Suprapubic skin (tissue), 4 donors: ENCODE measurements at places on chromosomes 5 and 9. TPM values are rescaled to one million over a fixed set of nuclear protein-coding genes. Genes with fewer than 3 reads are reported as not detected.

DNA sequence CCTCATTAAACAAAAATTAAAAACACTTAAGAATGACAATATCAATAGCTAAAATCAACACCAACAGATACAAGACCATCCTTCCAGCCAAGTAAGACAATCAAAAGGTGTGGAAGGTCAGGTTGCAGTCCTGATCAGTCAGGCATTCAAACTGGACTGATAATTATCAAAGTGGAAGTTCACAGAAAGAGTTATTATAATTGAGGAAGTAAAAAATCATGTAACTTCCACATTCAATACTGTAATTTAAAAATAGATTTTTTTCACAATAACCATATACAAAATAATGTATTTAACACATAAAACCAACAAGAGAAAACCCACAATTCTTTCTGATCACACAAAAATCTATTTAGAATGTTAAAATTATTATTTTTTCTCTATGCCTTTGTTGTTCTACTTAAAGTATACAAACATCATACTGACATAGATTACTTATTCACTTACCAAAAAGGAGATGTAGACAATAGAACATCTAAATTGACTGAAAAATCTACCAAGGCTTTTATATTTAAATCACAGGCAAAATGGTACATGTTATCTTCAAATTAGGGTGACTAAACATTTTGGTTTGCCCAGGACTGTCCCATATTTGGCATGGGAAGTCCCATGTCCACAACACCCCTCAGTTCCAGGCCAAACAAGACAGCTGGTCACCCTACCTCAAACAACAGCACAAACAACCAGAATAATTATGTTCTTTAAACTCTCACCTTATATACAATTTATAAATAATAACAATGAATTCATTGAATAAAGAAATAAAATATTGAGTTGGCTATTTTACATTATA lies 142.5 kb upstream of the SLC24A2 start:
- H3K27me3 ChIP-seq: no peaks in the 10 kb centered on the region
- no peak overlapping the region for H3K4me3 ChIP-seq
- DNase-seq: no peak
- no peaks in the 10 kb centered on the region for H3K36me3 ChIP-seq

- no peak for DNase-seq
- H3K27ac ChIP-seq: peak overlapping the region; percentile 51
These were observed 13.7 kb downstream of the TRIO start for GRCh38 chr5:14156650-14157492.

- no peaks in the 10 kb centered on the region for H3K36me3 ChIP-seq
- H3K27ac ChIP-seq: no peak overlapping the region
- H3K4me1 ChIP-seq: no peaks in the 10 kb centered on the region
These were observed 450.0 kb downstream of the CCDC171 start for GRCh38 chr9:16002816-16003215.

DNA sequence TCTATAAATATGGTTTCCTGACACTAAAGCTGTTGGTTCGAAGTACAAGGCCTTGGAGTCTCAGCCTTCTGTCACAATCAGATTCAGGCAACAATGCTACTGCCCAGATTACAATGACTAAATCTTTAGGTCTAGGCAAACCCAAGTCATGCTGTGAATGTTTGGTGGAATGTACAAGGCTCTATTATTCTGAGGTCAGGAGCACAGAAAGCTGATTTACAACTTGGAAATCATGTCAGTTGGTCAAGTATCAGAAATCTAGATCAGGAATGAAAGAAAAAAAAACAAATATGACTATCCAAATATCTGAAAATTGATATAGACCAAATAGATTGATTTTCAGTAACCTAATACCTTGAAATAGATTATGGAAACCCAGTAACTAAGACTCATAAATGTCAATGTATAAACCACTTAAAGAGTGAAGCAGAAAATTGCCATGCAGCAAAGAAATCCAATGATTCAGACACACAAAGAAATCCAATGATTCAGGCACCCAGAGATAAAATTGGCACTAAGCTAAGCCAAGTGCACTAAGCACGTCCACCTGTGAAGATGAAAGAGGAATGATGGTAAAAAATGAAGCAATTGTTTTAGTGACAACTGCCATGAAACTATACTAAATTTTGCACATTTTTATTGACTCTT lies 588.0 kb upstream of the TUSC1 start:
- H3K4me1 ChIP-seq: no peaks in the 10 kb centered on the region
- H3K36me3 ChIP-seq: no peaks in the 10 kb centered on the region
- H3K27ac ChIP-seq: no peak overlapping the region
- H3K4me3 ChIP-seq: no peak overlapping the region

- H3K27ac ChIP-seq: no peak overlapping the region
- H3K36me3 ChIP-seq: no peaks in the 10 kb centered on the region
- H3K4me1 ChIP-seq: no peaks in the 10 kb centered on the region
- no peaks in the 10 kb centered on the region for H3K27me3 ChIP-seq
These were observed 139.7 kb upstream of the MAN2A1 start for GRCh38 chr5:109550077-109550476.

- no peak overlapping the region for H3K4me3 ChIP-seq
- no peaks in the 10 kb centered on the region for H3K27me3 ChIP-seq
- H3K36me3 ChIP-seq: no peaks in the 10 kb centered on the region
- DNase-seq: no peak
These were observed 13.5 kb upstream of the TUSC1 start for GRCh38 chr9:25691786-25692185.

DNA sequence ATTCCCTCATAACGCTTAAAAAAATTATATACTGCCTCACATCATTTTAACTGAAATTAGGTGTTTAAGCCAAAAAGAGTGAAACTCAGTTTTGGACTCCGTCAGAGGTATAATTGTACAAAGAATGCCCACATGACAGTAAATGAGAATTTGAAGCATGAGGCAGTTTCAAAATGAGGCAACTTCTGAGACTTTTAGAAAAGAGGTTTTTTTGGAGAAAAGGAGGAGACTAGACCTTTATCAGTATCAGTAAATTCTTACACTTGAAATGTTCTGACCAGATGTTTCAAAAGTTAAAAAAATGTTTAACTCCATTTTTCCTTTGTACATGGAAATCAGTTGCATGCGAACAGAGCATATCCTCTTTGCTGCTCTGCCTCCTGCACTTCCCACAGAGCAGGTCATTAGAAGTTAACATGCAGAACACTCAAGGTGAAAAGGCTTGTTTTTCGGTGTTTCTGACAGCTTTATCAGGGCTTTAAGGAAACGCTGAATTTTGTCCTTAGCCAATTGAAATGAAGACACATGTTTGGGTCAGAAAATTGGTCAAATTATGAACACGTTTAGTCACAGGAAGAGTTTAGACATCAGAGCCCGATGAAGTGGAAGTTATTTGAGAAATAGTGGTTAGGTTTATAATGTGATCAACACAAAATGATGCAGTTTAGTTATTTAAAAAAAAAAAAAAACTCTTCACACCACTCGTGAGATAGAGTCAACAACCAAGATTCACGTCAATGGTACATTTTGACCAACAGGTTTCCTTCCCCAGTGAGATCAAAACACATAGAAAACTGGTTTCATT lies 59.5 kb downstream of the PIK3R1 start:
- H3K36me3 ChIP-seq: peaks cover 56% of the 10 kb centered on the region
- peak overlapping the region; percentile 12 for H3K27ac ChIP-seq
- H3K4me3 ChIP-seq: no peak overlapping the region
- H3K27me3 ChIP-seq: no peaks in the 10 kb centered on the region

DNA sequence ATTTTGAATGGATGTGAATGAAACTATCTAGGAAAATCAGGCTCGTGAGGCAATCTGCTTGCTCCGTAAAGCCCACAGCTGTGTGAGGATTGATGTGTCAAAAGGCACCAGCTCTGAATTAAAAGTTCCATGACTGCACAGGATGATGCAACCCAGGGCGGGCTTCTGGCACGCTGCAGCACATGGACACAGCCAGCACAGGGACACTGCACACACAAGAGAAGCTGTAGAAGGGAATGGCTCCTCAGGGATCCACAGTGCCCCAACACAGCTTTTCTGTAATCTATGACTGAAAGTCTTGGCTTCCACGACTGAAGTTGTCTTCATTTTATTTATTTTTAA lies 151.0 kb downstream of the GCNT1 start:
- peak; percentile 91 for DNase-seq
- no peak overlapping the region for H3K4me3 ChIP-seq
- no peaks in the 10 kb centered on the region for H3K36me3 ChIP-seq
- H3K27me3 ChIP-seq: no peaks in the 10 kb centered on the region
- H3K27ac ChIP-seq: no peak overlapping the region

GRCh38 chr9:38771593-38771992 lies 51.7 kb upstream of the FAM240B start:
- H3K4me3 ChIP-seq: no peak overlapping the region
- no peaks in the 10 kb centered on the region for H3K27me3 ChIP-seq
- no peaks in the 10 kb centered on the region for H3K36me3 ChIP-seq
- no peak overlapping the region for H3K27ac ChIP-seq
- no peak for DNase-seq

GRCh38 chr9:35108461-35108860 lies 5.5 kb upstream of the STOML2 start:
- DNase-seq: no peak
- no peaks in the 10 kb centered on the region for H3K27me3 ChIP-seq
- peaks cover 42% of the 10 kb centered on the region for H3K36me3 ChIP-seq
- peaks cover 44% of the 10 kb centered on the region for H3K4me1 ChIP-seq

DNA sequence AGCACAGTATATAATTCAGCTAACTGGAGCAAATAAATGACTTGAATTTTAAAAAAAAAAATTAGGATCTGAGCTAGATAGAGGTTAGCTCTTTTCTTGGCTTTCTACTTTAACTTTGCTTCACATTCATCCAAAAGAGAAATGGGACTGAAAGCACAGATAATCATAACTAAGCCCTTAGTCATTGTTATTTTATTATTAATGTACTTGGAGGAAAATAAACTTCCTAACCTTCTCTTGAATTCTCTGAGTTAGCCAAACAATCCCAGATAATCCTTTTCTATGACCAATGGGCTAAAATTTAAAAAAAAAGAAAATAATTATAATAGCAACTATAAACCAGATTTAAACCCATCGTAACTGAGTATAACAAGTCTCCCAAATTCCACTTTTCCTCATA lies 57.6 kb upstream of the RASA1 start:
- no peak overlapping the region for H3K4me3 ChIP-seq
- no peaks in the 10 kb centered on the region for H3K36me3 ChIP-seq
- H3K27ac ChIP-seq: no peak overlapping the region
- no peaks in the 10 kb centered on the region for H3K27me3 ChIP-seq
- no peak for DNase-seq

DNA sequence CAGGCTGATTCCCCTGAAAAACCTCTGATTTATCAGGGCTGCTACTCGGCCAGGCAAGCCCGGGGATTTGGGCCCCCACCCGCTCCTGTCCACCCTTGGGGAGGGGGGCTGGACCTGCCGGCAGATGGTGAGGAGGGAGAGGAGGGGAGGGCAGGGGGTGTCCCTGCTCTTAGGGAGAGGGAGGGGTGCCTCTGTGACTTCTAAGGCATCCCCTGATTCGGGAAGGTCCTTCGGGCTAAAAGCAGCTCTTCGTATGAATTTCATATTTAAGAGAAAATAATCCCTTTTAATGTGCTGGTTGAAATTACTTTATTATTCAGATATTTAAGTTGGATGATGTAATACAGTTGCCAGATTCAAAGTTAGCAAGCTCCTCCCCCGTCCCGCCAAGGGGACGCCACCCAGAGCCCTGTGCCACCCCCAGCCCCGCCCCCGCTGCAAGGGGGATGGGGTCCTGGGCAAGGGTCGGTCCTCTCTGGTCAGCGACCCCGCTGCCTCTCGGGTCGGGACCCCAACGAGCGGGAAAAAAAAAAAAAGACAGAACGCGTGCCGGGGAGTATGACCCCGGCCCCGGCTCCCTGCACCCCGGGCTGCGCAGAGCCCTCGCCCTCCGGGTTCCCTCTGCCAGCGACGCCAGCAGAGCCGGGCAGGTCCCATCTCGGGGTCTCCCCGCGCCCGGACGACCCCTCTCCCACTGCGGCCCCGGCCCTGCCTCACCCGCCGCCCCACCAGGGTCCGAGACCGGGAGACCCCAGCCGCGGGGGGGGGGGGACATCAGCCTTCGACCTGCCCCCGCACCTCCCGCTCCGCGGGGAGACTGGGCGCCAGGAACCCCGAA lies 12.4 kb downstream of the LHX3 start:
- peaks cover 100% of the 10 kb centered on the region for H3K27me3 ChIP-seq
- H3K36me3 ChIP-seq: no peaks in the 10 kb centered on the region
- H3K4me1 ChIP-seq: peaks cover 12% of the 10 kb centered on the region
- H3K27ac ChIP-seq: no peak overlapping the region

The HNRNPH1 gene
- total RNA-seq: 323 TPM
